ENCODE measurements at places on chromosomes 3 and 15.

DNA sequence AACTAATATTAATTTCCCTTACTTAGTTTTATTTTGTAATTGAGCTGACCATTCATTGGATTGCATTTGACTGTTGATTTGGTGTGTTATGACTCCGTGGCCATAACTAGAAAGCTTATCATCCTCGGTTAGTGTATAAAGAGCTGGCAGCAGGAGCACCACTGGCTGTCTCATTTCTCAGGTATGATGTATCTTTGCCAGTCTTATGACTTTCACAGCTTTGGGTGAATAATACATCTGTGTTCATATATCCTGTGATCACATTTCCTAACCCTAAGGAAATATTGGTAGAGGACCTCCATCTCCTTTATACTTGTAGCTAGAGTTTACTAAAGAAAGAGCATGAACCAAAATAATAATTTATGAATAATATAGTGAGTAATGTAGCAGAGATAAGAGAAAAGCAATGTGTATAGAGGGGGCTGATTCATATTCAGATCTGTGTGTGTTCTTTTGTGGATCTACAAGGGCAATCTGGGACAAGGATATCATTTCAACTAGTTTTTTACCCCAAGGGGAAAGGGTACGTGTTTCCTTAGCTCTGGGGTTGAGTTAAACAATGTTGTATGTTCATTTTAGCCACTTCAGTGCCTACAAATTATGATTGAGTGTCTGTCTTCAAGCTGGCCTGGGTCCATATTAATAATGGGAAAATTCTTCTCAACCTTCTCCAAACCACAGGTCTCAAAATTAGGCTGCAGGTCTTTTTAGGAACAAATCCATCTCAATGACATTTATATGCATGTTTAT is 901.7 kb downstream of the NTRK3 start:
- no peak for DNase-seq

DNA sequence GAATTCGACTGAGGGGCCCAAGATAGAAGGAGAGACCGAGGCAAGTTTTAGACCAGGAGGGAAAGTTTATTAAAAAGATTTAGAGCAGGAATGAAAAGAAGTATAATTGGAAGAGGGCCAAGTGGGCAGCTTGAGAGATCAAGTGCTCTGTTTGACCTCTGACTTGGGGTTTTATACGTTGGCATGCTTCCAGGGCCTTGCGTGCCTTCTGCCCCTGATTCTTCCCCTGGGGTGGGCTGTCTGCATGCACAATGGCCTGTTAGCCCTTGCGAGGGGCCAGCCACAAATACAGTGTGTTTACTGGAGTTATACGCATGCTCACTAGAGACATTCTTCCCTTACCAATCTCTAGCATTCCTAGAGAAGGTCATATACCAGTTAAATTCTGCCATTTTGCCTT is 70.7 kb upstream of the LARS2 start:
- DNase-seq = no peak

DNA sequence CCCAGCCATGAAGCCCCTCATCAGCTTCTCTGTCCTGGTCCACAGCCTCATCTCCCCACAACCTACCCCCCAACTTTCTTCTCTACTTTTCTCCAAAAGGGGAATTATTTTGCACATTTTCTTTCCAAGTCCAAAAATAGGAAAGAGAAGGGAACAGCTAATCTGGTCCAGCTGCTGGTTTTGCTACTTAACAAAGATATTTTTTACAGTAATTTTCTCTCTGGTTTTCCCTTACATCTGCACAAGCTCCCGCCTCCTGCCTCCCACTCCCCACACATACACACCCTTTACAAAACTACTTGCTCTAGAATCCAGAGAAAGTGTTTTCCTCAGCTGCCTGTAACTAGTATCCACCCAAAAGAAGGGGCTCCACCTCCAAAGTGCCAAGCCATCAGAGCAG is 177.2 kb downstream of the POLR2M start:
- no peak for DNase-seq

DNA sequence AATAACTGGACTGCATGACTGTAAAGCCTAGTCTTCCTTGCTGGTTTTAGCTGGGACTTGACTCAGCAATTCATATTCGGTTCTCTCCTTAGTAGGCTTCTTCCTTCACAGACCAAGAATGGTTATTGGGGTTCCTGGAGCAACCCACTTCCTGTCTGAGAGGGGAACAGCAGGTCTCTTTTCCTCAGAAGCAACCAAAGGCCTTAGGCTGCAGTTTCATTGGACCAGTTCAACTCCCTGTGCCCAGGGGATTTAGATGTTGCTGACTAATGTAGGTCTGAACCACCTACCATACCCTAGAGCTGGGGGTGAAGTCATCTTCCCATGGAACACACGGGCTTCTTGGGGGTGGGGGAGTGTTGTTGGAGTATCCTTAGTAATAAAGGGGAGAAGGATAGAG is 84.0 kb upstream of the SKOR1 start:
- no peak for DNase-seq

GRCh38 chr15:84629033-84629432 is 25.1 kb downstream of the WDR73 start:
- no peak for DNase-seq

- DNase-seq = no peak
Observed at GRCh38 chr3:8805774-8806173, 36.4 kb upstream of the OXTR start.

GRCh38 chr3:179045719-179046402 is 25.7 kb downstream of the ZMAT3 start:
- no peak for DNase-seq
